ENCODE measurements at places on chromosomes 1 and 21.

GRCh38 chr1:193285641-193286040 is 99.2 kb upstream of the B3GALT2 start:
- DNase-seq, result no peak

GRCh38 chr1:41518471-41518870 is 34.0 kb upstream of the EDN2 start:
- no peak for DNase-seq

DNA sequence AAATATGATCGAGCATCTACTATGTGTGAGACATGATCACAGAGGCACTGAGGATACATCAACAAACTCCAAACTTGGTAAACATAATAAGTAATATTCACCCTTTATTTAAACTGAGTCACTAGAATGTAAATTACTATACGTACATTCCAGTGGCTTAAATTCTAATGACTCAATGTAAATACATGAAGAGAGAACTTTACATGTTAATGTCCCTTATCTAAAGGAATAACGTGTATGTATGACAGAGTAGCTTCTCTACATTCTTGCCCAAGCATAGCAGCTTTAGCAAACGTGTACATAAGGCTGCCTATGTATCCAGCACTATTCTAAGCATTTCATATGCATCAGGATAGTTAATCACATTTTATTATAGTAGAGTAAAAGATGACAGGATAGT is 111.8 kb upstream of the CYYR1 start:
- no peak for DNase-seq

DNA sequence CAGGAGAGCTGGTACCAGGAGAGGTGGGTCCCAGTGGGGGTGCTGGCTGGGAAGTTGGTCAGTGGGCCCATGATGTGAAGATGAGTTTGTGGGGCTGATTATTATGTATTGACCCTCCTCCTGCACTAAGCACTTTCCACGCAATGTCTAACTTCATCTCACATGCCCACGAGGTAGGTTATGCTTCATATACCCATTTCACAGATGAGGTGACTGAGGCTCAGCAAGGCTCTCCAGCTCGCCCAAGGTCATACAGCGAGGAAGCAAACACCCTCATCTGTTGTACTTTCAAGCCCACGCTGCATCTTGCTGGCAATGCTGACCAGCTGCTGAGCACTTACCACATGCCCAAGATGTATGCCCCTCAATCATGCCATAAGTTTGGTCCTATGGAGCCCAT is 175.8 kb downstream of the GRIK3 start:
- DNase-seq, result no peak

DNA sequence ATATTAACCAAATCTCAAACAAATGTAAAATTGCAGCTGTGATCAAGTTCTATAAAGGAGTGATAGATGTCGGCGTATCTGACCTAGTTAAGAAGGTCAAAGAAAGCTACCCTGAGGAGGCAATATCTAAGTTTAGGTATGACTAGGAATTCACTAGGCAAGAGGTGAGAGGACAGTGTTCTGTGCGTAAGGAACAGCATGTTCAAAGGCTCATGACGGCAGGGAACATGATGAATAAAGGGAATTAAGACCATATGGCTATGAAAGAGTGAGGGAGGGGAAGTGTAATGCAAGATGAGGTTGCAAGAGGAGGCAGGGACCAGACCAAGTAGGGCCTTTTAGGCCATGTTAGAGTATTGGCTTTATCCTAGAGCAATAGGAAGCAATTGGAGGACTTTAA is 8.6 kb downstream of the LIX1L start:
- no peak for DNase-seq

DNA sequence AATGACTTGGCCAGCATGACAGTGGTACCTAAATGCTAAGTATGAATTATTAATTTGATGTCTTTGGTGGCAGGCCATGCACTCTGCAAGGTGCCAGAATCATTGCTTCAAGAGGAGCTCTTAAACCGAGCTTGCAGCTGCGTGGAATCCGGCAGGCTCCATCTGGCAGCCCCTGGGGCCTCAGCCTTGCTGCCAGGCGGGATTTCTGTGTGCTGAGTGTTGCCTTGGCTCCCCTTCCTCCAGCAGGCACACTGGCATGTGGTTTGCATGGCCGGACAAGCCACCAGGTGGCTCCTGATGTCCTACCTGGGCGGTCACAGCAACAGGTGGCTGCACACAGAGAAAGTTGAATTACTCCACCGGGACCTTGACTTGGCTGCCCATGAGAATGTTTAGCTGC is 155.4 kb downstream of the URB2 start:
- no peak for DNase-seq

DNA sequence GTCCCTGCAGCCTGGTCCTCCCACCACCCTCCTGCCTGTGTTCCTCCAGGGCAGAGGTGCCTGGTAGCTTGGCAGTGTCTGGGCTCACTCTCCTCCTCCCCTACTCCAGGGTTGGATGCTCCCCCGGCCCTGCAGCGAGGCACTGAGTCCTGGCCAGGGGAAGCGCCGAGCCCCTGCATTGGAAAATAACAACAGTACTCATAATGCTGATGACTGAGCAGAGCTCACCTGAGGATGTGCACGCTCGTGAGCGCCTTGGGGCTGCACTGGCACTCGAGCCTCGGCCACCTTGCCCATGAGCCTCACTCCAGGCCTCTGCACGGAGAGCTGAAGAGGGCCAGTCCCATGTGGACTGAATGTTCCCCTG is 6.0 kb upstream of the ACTRT2 start:
- DNase-seq, result no peak

- DNase-seq, result no peak
These were observed 1331.7 kb downstream of the MRPL39 start for GRCh38 chr21:24275616-24276015.
